HFF-Myc (cell line): ENCODE measurements at places on chromosomes 7 and 10.

DNA sequence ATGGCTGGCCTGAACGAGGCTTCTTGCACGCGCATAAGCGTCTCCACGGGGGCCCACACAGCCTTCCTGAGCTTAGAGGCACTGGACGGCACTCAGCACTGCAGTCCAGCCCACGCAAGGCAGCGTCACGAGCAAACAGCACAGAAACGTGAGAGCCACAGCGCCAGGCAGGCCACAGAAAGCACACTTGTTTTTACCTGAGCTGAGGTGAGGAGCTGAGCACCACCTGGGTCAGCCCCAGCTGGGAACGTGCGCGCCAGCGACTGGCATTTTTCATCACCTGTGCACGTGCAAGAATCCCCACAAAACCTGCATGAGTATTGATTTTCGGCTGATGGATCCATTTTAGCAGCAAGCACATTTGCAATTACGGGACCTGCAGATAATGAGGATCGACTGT is 26.7 kb downstream of the IQCE start:
- DNase-seq: no peak

GRCh38 chr7:54145716-54146115 is 396.5 kb upstream of the VSTM2A start:
- DNase-seq: no peak

DNA sequence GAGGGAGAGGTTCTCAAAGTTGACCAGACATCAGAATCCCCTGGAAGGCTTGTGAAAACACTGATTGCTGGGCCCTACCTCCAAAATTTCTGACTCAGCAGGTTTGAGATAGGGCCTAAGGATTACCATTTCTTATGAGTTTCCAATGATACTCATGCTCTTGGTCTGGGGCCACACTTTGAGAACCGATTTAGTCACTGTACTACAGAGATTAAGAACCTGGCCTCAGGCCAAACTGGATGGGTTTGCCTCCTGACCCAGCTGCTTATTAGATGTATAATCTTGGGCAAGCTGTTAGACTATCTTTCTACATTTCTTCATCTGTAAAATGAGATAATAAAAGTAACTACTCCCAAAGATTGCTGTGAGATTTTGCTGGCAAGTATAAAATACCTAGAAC is 77.1 kb upstream of the SCIN start:
- DNase-seq: no peak

DNA sequence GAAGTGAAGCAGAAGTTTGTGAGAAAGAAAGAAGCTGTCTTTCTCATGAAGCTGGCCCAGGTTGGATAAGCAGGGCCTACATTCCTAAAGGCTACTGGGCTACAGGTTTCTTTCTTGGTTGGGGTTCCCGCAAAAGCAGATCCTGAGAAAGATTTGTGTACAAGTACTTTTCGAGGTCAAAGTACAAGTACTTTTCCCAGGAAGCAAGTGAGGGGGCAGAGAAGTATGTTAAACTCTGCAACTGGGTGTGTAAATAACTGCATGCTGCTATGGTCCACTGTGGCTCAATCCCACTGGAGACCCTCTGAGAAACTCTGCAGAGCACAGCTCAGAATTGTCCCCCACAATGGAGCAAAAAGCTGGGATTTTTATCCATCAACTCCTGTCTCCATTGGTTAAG is 28.7 kb downstream of the LSM5 start:
- no peak for DNase-seq
